ENCODE measurements at places on chromosomes 4 and X.

DNA sequence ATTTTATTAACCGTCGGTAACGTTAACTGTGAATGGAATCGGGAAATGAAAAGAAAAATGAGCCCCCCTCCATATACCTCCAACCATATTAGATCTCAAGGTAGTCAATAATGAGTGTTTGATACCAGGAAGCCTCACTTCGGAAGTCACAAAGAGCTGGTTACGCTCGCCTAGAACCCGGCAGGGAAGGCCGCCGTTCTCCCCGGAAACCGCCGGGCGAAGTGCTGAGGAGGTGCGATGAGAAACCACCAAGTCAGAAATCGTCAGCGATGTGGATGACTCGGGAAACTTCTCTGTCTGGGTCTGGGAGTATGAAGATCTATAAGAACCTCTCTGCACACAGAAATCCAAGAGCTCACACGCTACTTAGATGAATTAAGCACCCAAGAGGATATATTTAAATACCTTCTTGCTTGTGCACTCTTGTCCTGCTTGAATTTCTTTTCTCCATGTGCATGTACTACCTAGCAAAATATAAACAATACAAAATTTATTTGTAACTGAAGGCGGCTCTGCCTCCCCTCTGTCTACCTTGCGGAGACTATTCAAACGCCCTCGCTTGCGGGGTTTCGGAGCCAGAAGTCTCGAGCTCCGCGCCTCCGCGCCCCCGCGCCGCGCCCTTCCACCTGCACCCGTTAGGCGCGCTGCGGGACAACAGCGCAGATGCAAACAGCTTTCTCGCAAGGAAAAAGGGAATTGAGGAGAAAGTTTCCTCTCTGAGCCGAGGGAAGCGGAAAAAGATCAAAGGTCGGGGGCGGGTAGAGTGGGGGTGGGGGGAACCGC, 17.8 kb downstream of the NKX6-1 start:
- DNase-seq: no peak

DNA sequence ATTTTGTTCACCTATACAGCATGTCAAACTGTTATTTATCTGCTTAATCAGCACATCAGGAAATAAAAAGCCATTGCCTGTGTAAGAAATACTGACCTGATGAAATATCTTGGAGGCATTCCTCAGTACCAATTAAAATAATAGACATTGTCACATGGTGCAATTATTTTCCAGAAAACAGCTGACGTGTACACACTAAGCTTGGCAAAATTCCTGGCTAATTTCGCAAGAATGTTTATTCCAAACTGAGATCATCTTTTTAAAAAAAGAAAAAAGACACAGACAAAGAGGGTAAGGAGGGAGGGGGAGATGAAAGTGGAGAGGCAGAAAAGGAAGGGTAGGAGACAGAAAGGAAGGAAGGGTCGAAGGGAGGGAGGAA, 61.9 kb upstream of the NFKB1 start:
- DNase-seq: no peak

DNA sequence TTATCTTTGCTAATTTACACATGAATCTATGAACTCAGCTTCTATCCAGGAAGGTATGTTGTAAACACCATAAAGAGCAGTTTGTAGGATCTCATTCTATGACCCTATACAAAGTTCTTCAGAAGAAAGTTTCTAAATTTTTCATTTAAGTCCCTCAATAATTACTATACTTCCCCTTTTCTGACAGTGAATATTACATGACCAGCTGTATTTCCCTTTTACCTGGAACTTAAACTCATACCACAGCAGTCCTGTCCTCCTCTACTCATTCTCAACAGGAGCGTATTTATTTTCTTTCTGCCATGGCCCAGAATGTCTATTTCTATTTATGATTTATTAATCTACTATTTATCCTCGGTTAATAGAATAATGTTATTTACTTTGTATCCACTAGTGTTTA, 15.8 kb downstream of the RASGEF1B start:
- no peak for DNase-seq

- DNase-seq: no peak
Measured at GRCh38 chr4:52566136-52567031, 92.7 kb downstream of the USP46 start.

GRCh38 chr4:143355540-143356217, 19.0 kb downstream of the GAB1 start:
- no peak for DNase-seq

DNA sequence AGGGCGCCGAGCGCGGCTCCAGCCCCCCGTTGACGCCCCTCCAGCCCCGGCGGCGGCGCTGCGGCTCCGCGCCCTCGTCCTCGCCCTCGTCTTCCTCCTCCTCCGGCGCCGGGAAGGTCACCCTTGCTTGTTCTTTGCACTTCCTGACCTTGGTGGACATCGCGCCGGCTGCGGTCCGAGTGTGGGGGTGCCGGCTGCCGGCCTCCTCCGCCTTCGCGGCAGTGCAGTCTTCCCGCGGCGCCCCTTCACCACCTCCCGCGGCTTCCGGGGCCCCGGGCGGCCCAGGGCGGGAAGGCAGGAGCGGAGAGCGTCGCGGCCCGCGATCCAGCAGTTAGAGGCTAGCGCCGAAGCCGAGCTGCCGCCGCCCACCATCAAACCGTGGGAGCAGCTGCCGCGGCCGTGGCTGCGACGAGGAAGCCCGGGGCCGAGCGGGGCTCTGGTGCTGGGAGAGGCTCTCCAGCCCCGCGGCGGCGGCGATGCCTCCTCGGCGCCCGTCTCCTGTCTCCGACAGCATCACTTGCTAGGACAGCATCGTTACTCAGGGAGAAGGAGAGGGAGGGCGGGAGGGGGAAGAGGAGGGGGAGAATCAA, at the start of gene TRPC3:
Gene TRPC3 (minus strand): TSS at position 540 of the 590 bp plus-strand sequence. CDS start 380 bp downstream, at position 160.
- no peak for DNase-seq

Measured in stimulated activated CD8-positive, alpha-beta memory T cell treated with anti-CD3 and anti-CD28 coated beads, Interleukin-7, amount 100 ng/mL, for 1 hour (primary cell).